Activated CD8-positive, alpha-beta T cell treated with anti-CD3 and anti-CD28 coated beads, Interleukin-2, amount 10 ng/mL, durations not matched to agents 7 days and 5 days (primary cell): ENCODE measurements at places on chromosomes 13 and 19. TPM values are rescaled to one million over a fixed set of nuclear protein-coding genes. Genes with fewer than 3 reads are reported as not detected.

The GGACT gene
- 3.5 TPM for total RNA-seq

The OBI1 gene
- total RNA-seq = 20.0 TPM

DNA sequence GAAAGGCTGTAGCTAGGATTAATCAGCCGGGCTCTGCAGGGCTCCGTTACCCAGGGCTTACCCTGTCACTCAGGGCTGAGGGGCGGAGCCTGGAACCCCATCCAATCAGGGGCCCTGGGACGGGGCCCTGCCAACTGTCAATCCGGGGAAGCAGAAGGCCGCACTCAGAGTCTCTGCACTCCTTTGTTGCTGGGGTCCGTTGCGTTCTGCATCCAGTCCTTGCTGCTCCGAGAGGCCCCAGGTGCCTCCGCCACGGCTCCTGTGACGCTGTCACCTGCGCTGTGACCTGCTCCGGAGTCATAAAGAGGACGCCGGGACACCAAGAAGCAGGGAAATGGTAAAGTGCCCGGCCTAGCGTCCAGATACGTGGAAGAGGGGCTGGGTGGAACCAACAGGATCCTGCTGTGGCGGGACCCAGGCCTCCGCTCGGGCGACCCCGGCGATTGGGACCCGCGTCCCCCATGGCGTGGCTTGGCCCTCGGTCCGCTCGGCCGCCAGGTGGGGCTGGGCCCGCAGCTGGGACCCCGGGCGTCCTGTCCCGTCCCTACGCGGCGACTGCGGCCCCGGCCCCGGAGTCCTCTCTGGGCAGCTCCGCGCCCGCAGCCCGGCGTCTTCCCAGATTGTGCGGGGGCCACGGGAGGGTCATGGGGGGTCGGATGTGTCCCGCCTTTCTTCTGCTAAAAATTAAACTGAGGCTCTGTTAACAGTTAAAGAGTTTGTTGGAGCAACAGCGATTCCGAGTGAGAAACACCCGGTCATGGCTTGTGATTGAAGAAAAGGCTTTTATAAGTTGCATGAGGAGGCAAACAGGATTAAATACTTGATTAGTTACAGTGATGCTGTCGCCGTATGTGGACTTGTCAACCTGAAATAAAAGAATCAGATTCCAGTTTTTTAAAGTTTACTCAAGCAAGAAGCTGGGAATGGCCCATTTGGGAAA lies at the start of gene ZNF491:
Gene ZNF491, plus strand, starts transcription at position 133 of the 940 bp plus-strand sequence. CDS start 7,431 bp downstream, outside the sequence.
- peaks cover 16% of the 10 kb centered on the region for H3K36me3 ChIP-seq
- H3K4me1 ChIP-seq = peaks cover 14% of the 10 kb centered on the region
- peak; percentile 91 for DNase-seq
- H3K27ac ChIP-seq = peak within 1 kb of the TSS; percentile 85
- peak within 1 kb of the TSS; percentile 85 for H3K4me3 ChIP-seq
- H3K27me3 ChIP-seq = peaks cover 4% of the 10 kb centered on the region

DNA sequence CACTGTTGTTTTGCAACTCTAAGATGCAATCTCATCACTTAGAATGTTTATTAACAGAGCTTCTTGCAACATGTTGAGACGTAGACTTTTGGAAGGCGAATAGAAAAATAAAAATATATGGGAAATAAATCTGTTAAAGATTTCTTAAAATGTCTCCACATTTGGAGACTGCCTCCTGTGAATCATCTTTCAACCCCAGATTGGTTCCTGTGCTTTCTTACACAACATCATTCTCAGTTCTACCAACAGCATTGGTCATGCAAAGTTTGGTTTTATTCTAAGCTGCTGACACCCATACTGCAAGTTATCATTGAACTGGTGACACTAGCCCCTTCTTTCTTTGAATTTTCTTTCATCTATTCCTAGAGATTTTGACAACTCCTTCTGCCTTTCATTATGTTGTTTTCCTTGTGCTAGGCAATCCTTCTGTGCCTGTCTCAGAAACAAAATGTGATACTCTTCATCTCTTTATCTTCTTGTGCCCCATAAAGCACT lies 1.6 kb upstream of the IGFL3 start:
- no peak overlapping the region for H3K27ac ChIP-seq
- H3K27me3 ChIP-seq = peaks cover 50% of the 10 kb centered on the region
- no peak overlapping the region for H3K4me3 ChIP-seq
- H3K4me1 ChIP-seq = no peaks in the 10 kb centered on the region
- no peaks in the 10 kb centered on the region for H3K36me3 ChIP-seq
- DNase-seq = no peak

The SERP2 gene
- 0.50 TPM for total RNA-seq

- H3K27me3 ChIP-seq = no peaks in the 10 kb centered on the region
- H3K4me3 ChIP-seq = no peak overlapping the region
- no peak overlapping the region for H3K27ac ChIP-seq
- H3K36me3 ChIP-seq = peaks cover 12% of the 10 kb centered on the region
- peaks cover 14% of the 10 kb centered on the region for H3K4me1 ChIP-seq
These were observed 1.8 kb upstream of the CTXN1 start for GRCh38 chr19:7927605-7928333.

DNA sequence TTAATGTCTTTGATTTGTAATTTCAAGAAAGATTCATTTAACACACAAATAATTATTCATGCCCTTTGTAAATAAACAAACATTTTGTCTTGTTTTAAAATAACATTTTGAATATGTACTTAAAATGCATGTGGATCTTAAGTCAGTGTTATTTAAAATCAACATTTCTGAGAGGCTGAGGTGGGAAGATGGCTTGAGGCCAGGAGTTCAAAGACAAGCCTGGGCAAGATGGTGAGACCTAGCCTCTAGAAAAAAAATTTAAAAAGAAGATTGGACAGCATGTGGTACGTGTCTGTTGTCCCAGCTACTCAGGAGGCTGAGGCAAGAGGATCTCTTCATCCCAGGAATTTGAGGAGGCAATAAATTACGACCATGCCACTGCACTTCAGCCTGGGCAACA lies 1268.2 kb downstream of the SLITRK1 start:
- H3K4me3 ChIP-seq = no peak overlapping the region
- no peaks in the 10 kb centered on the region for H3K4me1 ChIP-seq
- DNase-seq = no peak
- H3K27me3 ChIP-seq = no peaks in the 10 kb centered on the region
- H3K27ac ChIP-seq = no peak overlapping the region
- no peaks in the 10 kb centered on the region for H3K36me3 ChIP-seq

DNA sequence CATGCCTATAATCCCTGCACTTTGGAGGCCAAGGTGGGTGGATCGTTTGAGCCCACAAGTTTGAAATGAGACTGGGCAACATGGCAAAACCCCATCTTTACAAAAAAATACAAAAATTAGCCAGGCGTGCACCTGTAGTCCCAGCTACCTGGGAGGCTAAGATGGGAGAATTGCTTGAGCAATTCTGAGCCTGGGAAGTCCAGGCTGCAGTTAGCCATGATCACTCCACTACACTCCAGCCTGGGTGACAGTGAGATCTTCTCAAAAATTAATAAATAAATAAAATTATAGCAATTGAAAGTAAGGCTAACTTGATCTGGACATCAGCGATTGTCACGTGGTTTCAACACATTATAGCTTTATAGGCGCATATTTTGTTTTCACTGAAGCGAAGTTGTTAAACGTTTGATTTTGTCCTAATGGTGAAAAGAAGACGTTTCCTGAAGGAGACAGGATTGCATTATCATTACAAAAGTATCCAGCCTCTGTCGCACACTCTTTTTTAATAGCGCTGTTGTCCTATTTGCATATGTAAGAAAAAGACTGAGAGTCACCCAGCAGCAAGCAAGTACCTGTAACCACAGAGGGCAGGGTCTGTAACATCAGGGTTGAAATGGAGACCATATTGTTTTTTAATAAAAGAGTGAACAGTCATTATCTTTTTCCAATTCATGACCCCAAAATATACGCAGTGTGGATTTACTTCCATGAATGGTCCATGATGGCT lies 335.7 kb downstream of the DCT start:
- no peaks in the 10 kb centered on the region for H3K36me3 ChIP-seq
- H3K4me1 ChIP-seq = no peaks in the 10 kb centered on the region
- no peak overlapping the region for H3K27ac ChIP-seq
- no peaks in the 10 kb centered on the region for H3K27me3 ChIP-seq
- no peak for DNase-seq

The GMIP gene
- total RNA-seq = 96.7 TPM

DNA sequence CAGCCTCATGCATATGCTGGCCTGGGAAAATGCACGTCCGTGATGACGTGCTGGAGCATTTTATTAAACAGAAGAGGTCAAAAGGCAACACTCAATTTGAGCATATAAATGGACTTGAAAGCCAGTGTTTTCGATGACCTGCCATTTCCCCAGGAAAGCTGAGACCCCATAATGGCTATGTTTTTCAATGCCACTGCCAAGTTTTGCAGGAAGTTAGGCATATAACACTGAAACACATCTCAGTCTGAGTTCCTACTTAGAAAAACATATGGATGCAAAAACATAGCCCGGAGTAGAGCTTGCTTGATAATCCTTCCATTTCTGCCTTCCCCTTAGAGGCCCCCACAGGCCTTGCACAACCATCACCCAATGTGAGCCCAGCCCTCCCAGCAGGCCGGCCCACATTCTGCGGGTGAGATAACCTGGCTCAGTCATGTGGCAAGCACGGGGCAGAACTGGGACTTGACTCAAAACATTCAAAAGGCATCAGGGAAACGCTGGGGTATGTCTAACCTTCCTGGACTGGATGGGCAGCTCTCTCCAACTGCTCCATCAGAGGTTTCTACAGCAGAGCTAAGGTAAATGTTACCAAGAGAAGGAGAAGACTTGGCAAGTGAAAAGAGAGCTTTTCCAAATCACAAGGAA lies 24.9 kb downstream of the EPS15L1 start:
- no peaks in the 10 kb centered on the region for H3K27me3 ChIP-seq
- peak overlapping the region; percentile 62 for H3K27ac ChIP-seq
- DNase-seq = peak; percentile 60
- peaks cover 19% of the 10 kb centered on the region for H3K36me3 ChIP-seq
- H3K4me3 ChIP-seq = no peak overlapping the region

The LENG9 gene
- 5.6 TPM for total RNA-seq

The UBXN6 gene
- 36.6 TPM for total RNA-seq

GRCh38 chr19:944171-944567 lies 18.3 kb downstream of the ARID3A start:
- no peak overlapping the region for H3K4me3 ChIP-seq
- no peak for DNase-seq
- H3K36me3 ChIP-seq = peaks cover 18% of the 10 kb centered on the region
- H3K27me3 ChIP-seq = peaks cover 11% of the 10 kb centered on the region

The KCNN4 gene
- 28.8 TPM for total RNA-seq

The ZNF534 gene
- total RNA-seq = not detected

The ZNF524 gene
- total RNA-seq = 25.2 TPM

The PSG6 gene
- not detected for total RNA-seq
